ENCODE measurements at places on chromosomes 5 and 9.

GRCh38 chr5:71778678-71779276, 59.7 kb downstream of the CARTPT start:
- DNase-seq = no peak

- no peak for DNase-seq
Observed at GRCh38 chr9:127763918-127764384, 14.5 kb downstream of the SH2D3C start.

DNA sequence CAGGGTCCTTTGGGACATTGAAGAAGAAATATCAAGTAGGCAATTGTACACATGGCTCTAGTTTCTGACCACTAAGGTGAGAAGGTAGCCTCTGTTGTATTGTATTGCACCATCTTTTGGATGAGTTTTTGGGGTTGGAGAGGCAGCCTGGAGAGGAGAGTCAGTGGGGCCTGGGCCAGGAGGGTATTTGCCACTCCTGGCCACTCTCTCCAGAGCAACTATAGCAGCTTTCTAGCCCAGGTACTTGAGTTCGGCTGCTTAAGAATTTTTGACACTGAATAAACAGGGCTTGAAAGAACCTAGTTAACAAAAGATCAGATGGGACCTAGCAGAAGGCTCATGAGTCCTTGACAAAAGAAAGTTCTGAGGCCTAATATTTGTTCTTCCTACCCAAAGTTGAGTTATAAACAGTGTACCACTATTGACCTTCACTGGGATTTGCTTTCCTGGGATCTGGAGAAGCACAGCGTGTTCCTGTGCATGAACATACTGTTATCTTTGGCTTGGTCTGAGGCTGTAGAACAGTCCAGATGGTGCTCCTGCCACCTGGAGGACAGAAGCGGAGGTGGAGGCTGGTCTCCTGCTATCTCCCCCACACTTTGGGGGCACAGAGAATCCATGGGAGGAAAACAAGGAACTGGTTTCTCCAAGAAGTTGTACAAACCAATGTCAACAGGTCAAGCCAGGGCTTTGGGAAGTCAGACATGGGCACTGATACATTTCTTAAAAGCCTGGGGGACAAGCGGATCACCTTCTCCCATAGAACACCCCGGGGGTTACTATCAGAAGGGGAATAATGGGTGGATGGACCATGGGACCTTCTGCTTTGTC, 110.4 kb upstream of the LIFR start:
- DNase-seq = no peak

GRCh38 chr9:90929626-90930025, 128.0 kb downstream of the SYK start:
- no peak for DNase-seq

GRCh38 chr9:101706261-101706798, 32.1 kb downstream of the GRIN3A start:
- DNase-seq = no peak

GRCh38 chr5:41788941-41789368, 81.3 kb downstream of the OXCT1 start:
- no peak for DNase-seq

- DNase-seq = no peak
Observed at GRCh38 chr9:113501129-113501686, 37.7 kb downstream of the RGS3 start.

GRCh38 chr9:93965830-93966577, 10.8 kb upstream of the BARX1 start:
- no peak for DNase-seq

Data from NCI-H526 treated with DMSO at 0.1 percent for 48 hours (cell line).